Stimulated activated CD4-positive, alpha-beta T cell treated with anti-CD3 and anti-CD28 coated beads, Interleukin-1b, Interleukin-23, amount 100 ng/mL, for 1 hour (primary cell): ENCODE measurements at places on chromosomes 11 and 22.

DNA sequence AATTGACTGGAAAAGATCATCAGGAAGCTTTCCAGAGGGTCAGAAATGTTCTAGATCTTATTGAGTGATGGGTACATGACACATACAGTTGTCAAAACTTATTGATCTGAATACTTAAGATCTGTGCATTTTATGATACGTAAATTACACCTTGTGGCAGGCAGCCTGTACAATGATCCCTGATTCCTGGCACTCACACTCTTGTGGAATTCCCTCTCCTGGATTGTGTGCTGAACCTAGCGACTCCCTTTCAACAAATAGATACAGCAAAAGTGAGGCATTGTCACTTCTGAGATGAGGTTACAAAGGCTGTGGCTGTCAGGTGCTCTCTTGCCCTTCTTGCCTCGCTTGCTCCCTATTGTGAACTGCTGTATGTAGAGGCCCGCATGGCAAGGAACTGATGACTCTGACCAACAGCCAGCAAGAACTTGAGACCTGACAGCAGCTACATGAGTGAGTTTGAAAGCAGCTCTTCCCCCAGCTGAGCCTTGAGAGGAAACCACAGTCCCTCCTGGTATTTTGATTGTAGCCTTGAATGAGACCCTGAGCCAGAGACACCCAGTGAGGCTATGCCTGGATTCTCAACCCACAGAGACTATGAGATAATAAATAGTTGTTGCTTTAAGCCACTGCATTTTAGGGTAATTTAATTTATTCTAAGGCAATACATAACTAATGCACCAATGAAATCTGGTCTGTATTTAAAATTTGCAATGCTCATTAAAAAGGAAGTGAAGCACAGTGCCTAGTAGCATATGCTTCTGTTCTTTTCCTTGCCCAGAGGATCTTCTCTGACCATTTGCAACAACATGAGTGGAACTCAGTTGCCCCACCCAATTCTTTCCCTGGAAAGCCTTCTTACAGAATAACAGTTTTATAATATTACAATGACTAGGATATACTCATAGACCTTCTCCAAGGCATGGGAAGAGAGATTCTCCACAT lies 60.5 kb upstream of the IZUMO1R start:
- no peak for DNase-seq

GRCh38 chr11:80104191-80104590 lies 663.4 kb upstream of the TENM4 start:
- no peak for DNase-seq

GRCh38 chr11:27456795-27457329 lies 15.7 kb downstream of the LGR4 start:
- no peak for DNase-seq

- DNase-seq, result no peak
Observed at GRCh38 chr11:123532131-123532530, 102.1 kb downstream of the GRAMD1B start.
